ENCODE measurements at places on chromosomes 12 and 14. TPM values are rescaled to one million over a fixed set of nuclear protein-coding genes. Genes with fewer than 3 reads are reported as not detected.

Gene ARMH4
- 0.21 TPM for total RNA-seq

Gene P2RX2
- total RNA-seq: 0.10 TPM

Gene ZFYVE26
- 24.3 TPM for total RNA-seq

Gene GLS2
- total RNA-seq: 1.2 TPM

Gene RDH5
- total RNA-seq: 3.0 TPM

Gene IQSEC3
- 0.21 TPM for total RNA-seq

Gene TAS2R9
- total RNA-seq: not detected

Gene SERPINA12
- not detected for total RNA-seq

Gene STYK1
- total RNA-seq: 0.10 TPM

Data from mononuclear cell (primary cell).